ENCODE measurements at places on chromosomes 2 and 18.

DNA sequence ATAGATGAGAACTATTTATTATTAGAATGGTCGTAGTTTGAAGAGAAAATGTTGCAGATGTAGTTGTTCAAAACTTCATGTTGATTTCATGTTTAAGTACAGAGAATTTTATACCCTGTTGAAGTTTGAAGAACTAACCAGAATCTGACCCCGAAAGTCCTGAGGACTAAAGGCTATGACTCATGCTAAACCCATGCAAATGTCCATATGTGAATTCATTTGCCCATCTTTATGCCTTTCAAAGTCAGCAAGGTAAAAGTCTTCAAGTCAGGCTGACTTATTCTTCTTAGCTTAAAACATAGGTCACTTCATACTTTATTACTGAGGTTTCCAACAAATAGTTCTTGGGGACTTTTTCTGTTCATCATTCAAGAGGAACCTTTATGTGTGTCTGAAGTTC is 185.5 kb downstream of the CCDC85A start:
- DNase-seq, result no peak

DNA sequence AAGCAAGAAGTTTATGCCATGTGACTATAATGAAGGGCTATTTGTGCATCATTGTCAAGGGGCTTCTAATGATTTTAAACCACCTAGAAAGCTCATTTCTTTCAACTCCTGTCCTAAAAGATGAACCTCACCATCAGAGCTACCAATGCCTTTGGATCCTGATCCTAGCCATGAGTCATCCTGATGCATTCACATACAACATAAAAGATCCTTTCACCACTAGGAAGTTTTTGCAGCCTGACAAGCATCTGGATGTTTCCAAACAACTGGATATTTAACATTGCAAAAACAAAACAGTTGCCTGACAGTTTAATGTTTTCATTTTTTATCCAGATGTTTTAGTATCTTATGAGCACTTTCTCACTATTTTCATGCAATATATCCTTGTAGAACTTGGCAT is 425.3 kb downstream of the MBD2 start:
- no peak for DNase-seq

- DNase-seq, result no peak
These were observed 42.4 kb downstream of the CACNB4 start for GRCh38 chr2:152056418-152056817.

GRCh38 chr18:9696112-9696511 is 12.0 kb upstream of the RAB31 start:
- DNase-seq, result no peak

DNA sequence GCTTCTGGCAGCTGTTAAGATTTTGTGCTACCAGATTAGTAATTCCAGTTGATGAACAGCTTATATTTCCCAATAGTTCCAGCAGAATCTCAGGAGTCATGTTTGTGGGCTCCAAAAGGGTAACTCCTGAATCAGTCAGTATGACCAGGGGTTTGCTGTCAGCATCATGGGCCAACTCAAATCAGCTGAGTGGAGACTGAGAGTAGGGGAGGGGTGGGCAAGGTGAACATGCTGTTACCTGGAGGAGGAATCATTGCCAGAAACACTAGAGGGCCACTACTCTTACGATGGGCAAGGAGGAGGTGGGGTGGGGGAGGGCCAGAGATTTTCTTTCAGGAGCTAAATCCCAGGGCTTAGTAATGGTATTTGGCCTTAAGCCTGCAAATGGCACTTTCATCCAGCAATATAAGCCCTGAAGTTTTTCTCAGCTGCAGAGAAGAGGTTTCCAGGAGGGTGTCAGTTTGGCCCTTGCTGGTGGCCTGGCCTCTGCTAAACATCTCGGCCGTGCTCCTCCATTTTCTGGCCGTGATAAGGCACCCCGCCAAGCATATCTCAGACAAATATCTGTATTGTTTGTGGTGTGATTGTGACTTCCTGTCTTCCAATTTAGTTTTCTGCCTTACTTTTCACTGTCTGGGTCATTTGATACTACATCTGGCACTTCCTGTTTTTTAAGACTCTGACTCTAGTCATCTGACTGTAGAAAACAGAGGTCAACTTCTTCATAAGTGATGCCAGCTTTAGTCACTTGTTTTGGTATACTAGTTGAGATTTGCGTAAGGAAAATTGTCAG is 120.5 kb upstream of the CXCR4 start:
- DNase-seq, result peak; percentile 41

- DNase-seq, result no peak
These were observed 32.2 kb downstream of the DPYSL5 start for GRCh38 chr2:26880161-26880560.

- no peak for DNase-seq
These were observed 376.5 kb downstream of the ALK start for GRCh38 chr2:29544917-29545316.

GRCh38 chr2:119256582-119256921 is 32.9 kb downstream of the STEAP3 start:
- no peak for DNase-seq

DNA sequence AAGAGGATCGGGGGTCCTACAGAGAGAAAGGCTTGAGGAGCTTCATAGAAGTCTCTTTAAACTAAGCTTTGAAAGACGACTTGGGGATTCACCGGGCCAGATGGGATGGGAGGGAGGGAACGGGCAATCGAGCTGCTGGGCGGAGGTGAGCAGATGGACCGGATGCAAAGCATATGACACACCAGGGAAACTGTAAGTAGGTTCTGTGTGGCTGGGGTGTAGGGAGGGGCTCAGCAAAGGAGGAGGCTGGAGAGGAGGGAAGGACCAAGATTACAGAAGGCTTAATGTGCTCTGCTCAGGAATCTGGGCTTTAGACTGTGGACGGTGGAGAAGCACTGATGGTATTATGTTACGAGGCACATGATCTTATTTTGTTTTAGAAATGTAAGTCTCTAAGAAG is 131.5 kb downstream of the MAIP1 start:
- DNase-seq, result no peak

GRCh38 chr2:105442721-105443120 is 43.9 kb upstream of the FHL2 start:
- DNase-seq, result no peak

DNA sequence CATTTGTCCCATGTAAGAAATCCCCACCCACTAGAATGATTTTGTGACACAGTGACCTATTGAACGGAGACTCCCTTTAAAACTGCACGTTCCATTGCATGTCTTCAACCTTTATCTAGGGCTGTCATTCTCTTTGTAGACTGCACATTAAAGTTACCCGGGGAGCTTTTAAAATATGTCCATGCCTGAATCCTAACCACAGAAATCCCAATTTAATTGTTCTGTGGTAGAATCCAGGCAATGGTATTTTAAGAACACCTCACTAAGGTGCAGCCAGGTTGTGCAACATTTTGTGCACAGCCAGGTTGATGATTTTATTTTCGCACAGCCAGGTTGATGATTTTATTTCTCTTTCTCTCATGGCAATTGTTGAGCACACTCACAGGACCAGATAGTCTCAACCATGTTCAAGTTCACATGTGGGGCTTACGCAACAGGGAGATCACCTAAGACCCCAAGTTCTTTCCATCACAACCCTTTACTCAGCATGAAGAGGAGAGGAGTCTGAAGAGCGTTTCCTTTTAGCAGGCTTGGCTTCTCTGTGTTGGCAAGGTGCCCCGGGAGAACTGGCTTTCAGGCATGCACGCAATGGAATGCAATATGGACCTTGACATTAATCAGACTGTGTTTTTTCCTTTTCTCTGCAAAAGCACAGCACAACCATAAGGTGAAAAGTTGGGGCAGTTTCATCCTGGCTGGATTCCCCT is 467.3 kb upstream of the ETAA1 start:
- DNase-seq, result no peak

- DNase-seq, result no peak
These were observed 194.6 kb downstream of the GPD2 start for GRCh38 chr2:156630579-156631337.

DNA sequence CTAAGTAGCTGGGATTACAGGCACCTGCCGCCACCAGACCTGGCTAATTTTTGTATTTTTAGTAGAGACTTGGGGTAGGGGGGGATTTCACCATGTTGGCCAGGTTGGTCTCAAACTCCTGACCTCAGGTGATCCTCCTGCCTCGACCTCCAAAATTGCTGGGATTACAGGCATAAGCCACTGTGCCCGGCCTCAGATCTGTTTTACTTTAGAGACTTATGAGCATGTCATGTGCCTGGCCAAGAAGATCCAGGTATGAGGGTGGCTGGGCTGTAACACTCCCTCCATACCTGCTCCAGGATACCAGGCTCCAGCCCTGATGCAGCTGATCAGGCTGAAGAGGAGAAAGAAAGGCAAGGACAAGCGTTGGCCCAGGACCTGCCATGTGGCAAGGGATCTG is 125.0 kb downstream of the LPIN1 start:
- DNase-seq, result no peak

- DNase-seq, result no peak
These were observed 12.3 kb upstream of the SNTG2 start for GRCh38 chr2:938181-939005.

- DNase-seq, result no peak
These were observed 3.5 kb upstream of the PARD6G start for GRCh38 chr18:80250740-80251364.

- DNase-seq, result no peak
These were observed 15.4 kb downstream of the CD28 start for GRCh38 chr2:203721781-203722300.

DNA sequence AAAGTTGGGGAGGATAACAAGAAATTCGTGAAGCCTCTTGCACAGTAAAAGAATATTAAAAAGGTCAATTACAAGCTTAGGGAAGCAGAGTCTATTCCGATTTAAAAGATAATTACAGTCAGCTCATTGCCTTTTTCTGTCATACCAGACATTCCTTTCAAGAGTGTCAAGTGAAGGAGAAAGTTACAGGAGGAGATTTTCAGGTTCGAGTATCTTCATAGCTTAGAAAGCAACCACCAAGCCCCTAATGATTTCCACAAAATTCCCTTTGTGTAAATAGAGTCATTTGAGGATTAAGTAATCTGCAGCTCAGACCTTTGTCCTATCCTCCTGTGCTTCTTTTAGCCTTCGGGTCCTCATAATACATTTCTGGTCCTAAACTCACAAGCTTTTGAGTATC is 414.9 kb downstream of the CDH2 start:
- no peak for DNase-seq

DNA sequence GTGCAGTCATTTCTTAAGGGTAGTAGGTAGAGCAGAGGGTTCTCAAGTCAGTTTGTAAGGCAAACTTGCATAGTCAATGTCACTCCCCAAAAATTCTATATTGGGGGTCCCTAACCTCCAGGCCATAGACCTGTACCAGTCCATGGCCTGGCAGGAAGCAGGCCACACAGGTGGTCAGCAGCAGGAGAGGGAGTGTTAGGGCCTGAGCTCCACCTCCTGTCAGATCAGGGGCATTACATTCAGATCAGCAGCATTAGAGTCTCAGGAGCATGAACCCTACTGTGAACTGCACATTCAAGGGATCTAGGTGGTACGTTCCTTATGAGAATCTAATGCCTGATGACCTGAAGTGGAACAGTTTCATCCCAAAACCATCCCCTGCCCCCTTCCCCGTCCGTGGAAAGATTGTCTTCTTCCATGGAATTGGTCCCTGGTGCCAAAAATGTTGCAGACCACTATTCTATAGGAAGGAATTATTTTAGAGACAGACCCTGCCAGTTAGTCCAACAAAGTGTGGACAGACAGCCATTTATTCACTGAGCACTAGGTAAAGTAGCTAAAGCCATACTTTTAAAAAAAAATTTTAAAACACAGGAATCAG is 6.7 kb downstream of the COA5 start:
- DNase-seq, result no peak

DNA sequence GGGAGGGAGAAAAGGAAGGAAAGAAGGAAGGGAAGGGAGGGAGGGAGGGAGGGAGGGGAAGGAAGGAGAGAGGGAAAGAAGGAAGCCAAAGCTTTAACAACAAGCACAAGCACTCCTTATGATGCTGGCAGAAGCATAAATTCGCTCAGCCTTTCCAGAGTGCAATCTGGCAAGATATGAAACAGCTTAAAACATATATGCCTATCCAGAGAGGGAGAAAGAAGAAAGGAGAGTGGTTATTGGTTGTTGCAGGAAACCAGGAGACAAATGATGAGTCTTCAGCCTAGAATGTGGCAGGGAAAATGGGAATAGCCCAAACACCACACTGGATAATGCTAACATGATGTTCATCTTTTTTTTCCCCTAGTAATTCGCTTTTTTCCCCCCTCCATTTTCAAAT is 64.0 kb downstream of the STPG4 start:
- no peak for DNase-seq

- DNase-seq, result no peak
These were observed 20.3 kb upstream of the ASNSD1 start for GRCh38 chr2:189641002-189641401.

GRCh38 chr2:127416506-127417001 is 1.7 kb upstream of the PROC start:
- DNase-seq, result no peak

DNA sequence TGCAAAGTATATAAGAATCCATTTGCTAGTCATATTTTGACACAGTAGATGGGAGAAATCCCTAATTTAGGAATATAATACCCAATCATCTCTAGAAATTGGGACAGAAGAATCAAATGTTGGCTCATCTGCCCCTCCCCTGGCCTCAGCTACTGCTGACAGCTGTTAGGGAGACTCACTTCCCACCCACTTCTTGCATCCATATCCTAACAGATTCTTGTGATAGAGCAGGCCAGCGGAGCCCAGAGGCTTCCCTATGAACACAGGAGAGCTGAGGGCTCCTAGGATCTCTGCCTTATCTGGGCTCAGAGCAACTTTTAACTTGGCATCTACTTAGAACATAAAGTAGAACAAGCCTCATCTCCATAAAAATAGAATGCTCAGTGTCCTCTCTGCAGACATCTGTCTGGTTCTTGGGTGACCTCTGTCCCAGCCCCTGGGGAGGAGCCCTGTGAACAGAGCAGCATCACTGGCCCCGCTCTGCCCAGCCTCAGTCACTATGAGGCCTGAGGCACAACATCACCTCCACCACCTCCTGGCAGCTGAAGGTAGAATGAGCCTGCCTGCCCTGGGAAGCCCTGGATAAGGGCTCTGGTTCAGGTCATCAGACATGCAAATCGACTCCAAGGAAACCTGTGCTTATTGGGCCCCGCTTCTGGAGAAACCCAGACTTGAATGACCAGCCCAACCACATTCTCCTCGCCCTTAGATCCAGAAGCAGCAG is 229.7 kb downstream of the ANKRD36B start:
- no peak for DNase-seq

GRCh38 chr2:45869165-45869501 is 217.7 kb downstream of the PRKCE start:
- DNase-seq, result no peak

GRCh38 chr2:41199334-41199733 is 747.4 kb upstream of the SLC8A1 start:
- no peak for DNase-seq

All from activated CD4-positive, alpha-beta T cell treated with anti-CD3 and anti-CD28 coated beads for 4 hours (primary cell).